ENCODE measurements at places on chromosomes 7 and 10. TPM values are rescaled to one million over a fixed set of nuclear protein-coding genes. Genes with fewer than 3 reads are reported as not detected.

DNA sequence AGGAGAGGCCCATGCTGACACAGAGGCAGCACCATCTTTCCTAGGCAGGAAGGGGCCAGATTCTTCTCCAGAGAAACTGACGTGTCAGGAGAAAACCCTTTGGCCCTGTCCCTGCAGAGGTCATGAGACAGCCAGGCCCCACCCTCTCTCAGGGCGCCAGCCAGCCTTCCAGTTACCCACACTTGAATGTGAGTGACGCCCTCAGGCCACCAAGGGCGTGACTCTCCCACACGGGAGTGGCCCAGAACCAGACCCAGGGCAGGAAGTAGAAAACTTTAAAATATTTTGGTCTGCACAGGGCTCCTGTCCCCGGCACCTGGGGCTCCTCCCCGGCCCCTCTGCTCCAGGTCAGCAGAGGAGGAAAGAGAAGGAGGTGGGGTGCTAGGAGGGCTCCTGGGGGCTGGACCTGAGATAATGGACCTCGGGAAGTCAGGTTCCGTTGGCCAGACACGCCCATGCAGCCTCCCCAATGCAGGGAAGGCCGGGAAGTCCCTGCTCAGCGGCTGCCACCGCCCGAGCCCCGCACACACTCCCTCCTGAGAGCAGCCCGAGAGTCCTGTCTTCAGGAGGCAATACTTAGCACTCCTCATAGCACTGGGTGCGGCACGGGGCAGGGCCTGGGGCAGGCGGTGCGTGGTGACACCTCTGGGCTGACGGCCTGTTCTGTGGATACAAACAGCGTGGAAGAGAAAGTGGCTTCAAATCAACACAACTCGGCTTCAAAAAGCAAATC, 67.0 kb upstream of the CFAP46 start:
- DNase-seq: no peak

DNA sequence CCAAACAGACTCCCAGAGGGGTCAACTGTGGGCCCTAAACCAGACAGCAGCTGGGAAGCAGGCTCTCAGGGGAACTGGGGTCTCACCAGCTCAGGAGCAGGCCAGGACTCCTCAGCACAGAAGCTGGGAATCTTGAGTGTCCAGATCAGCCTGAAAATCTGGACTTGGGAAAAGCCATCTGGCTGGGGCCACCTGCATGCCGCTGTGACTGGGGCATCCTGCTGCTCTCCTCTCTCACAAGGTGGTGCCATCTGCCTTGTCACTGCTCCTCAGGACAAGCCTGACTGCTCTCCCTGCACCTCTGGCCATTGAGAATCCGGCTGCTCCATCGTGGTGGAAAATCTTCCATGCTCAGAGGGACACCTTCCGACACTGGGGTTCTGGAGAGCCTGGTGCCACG, 141.4 kb downstream of the PLPP4 start:
- no peak for DNase-seq

DNA sequence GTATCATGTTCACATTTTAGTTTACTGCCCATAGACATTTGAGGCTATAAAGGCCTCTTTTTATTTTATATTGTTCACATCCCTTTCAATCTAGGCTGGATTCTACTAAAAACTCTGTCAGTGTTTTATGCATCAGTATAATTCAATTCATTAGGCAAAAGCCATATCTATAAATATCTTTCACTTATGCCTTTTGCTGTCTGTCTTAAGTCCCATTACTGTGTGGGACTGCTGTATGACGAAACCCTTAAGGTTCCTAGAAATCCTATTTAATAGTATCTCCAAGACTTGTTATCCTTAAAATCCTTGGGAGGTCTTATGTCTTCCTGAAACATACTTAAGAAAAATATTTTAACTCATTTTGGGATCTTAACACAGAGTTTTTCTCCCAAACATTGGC, 139.2 kb downstream of the HGF start:
- DNase-seq: no peak

Gene ACTR3C
- 6.5 TPM for total RNA-seq

Data from Panc1 (cell line).